ENCODE measurements at places on chromosomes 3 and 15.

GRCh38 chr3:195028877-195029606 lies 241.9 kb downstream of the XXYLT1 start:
- DNase-seq: no peak

- DNase-seq: peak; percentile 80
Measured at GRCh38 chr15:29139540-29140459, 129.8 kb downstream of the NSMCE3 start.

GRCh38 chr15:31357148-31357547 lies 30.5 kb downstream of the KLF13 start:
- no peak for DNase-seq

- DNase-seq: no peak
Measured at GRCh38 chr3:101414121-101414520, 93.7 kb upstream of the IMPG2 start.
